ENCODE measurements at places on chromosomes 1 and 21.

- DNase-seq = no peak
Measured at GRCh38 chr1:7119156-7119555, 333.9 kb downstream of the CAMTA1 start.

DNA sequence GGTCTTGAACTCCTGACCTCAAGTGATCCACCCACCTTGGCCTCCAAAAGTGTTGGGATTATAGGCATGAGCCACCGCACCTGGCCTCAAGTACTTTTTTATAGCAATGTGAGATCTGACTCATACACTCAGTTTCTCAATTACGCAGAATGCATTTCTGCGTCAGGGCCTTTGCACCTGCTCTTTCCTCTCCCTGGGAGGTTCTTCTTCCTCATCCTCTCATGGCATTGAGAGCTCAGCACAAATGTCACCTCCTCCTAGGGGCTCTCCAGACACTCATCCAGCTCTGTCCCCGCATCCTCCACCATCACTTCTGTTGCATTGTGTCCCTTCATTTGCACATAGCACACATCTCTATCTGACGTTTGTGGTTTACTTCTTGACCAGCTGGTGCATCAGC is 418.8 kb downstream of the PTPRU start:
- peak; percentile 14 for DNase-seq

GRCh38 chr1:113786069-113786468 is 26.2 kb downstream of the RSBN1 start:
- no peak for DNase-seq

DNA sequence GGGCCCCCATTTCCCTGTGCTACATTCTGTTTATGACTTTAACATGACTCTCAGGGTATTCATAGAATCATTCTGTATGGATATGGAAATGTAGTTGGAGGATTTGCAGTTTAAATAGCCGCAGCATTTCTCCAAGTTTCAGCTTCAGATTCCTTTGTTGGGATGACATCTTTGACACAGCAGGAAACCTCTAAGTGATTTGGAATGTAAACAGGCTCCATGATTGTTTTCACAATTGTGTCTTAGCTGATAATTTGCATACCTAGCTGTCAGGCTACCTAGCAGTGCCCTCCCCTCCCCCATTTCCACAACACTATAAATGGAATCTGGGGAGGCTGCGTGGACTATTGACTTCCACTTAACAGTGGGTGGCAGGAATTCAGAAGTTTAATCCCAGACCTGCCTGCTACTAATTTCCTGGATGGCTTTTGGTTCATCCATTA is 290.2 kb downstream of the HLX start:
- no peak for DNase-seq

GRCh38 chr1:165075725-165076370 is 280.7 kb downstream of the LMX1A start:
- no peak for DNase-seq

DNA sequence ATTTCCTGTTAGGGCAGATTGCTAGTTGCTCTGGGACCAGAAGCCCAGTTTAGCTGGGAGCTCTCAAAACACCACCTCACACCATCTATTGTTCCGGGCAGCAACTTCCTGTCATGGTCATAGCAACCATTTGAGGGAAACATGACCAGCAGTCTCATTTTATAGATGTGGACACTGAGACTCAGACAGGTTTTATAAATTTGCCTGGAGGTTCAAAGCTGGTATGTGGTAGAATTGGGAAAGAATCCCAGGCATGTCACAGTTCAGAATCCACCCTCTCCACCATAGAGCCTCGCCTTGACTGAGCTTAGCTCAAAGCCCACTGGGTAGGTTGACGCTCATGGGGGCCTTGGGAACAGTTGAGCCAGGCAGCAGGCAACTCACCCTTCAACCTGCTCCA is 14.0 kb upstream of the TRIM67 start:
- DNase-seq = no peak

DNA sequence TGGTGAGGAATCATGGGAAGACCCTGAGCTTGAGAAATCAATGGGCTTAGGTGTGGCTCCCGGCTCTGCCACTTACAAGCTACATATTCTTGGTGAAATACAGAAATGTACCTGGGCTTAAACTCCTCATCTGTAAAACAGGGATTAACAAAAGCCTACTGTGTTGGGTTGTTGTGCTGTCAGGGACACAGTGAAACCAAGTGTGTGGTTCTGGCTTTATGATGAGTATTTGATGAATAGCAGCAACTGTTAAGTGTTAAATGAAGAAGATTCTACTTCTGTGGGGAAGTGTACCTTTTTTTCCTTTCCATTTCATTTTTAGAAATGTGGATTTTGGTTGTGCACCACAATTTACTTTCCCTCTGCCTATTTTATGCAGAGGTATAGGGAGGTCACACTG is 41.1 kb upstream of the DUSP10 start:
- no peak for DNase-seq

DNA sequence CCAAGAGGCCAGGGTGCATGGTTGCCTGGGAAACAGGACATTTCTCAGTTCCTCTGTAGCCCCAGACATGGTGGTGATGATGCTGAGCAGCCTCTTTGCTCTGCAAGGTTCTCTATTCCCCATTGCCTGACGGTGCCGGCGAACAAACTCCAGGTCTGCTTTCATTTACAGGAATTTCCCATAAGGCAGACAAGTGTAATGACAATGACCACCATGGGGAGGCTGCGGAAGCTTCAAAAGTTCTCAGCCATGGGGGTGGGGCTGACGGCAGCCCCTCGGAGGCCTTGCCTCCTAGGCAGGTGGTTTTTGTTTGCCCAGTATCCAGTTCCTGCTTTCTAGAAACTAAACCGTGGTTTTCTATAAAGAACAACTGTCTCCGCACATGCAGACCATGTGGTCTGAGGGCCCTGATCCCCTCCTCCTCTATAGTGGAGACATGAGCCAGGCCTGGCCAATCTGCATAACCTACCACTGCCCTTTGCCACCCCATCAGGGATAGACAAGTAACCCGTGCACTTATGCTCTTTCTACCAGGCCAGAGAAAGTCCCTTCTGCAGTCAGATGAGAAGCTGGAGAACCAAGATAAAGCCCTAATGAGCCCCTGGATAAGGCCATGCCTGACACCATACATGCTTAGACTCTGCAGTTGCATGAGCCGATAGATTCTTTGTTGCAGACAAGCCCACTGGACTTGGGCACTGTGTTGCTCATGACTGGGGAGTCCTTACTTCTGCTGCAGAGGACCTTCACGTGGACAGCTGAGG is 54.1 kb downstream of the LDLRAD2 start:
- DNase-seq = no peak

DNA sequence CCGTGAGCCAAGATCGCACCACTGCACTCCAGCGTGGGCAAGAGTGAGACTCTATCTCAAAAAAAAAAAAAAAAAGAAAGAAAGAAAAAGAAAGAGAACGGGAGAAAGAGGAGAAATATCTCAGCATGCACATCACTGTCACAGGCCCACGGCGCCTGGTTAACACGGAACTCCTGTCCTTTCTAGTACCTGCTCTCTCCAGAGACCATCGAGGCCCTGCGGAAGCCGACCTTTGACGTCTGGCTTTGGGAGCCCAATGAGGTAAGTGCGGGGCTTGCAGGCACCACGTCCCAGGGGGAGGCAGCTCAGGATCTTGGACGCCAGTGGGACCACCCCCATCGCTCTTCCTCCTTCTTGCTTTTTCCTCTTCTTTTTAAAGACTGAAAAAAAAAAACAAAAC is 100.4 kb downstream of the PDE9A start:
- no peak for DNase-seq

DNA sequence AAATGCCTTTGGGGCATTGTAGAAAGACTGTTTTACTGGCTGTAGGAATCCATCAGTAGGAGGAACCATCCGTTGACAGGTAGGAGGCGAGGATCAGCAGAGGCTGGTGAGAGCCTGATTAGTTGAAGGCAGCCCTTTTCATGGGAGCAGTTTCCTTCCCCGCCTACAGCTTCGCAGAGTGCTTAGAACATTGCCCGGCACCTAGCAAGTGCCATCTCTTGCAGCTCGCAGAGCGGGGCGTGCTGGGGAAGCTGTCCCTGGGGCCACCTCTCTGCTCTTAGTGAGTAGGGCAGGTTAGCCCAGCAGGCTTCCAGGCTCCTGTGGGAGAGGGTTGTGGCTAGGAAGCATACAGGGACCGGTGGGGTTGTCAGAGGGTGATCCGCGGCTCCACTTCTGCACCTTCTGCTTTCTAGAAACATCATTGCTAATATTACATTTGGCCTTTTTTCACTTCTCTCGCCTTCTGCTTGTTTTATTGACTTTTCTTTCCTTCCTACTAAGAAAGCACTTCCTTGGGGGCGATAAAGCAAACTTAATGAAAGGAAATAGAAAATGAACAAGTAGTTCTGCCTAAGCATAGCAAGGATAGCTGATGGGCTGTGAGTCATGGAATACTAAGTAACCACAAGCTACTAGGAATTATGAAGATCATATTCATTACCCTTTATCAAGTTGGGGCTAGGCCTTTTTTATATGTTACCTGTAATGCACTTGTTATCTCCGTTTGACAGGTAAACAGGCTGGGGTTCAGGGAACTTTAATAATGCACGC is 176.7 kb downstream of the GALNT2 start:
- DNase-seq = no peak

DNA sequence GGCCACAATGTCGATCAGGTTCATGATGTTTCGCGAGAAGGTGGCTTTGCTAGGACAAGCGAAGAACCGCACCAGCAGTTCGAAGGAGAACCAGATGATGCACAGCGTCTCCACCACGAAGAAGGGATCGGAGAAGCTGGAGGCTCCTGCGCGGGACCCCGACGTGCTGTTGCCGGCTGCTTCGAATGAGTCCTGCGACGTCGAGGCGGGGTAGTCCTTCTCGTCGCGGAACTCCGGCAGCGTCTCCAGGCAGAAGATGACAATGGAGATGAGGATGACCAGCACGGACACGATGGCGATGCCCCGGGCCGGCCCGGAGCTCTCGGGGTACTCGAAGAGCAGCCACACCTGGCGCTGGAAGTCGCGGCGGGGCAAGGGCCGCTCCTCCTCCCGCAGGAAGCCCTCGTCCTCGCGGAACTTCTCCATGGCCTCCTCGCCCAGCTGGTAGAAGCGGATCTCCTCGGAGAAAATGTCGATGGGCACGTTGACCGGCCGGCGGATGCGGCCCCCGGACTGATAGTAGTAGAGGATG is 869 bp downstream of the KCNA3 start:
- DNase-seq = no peak

DNA sequence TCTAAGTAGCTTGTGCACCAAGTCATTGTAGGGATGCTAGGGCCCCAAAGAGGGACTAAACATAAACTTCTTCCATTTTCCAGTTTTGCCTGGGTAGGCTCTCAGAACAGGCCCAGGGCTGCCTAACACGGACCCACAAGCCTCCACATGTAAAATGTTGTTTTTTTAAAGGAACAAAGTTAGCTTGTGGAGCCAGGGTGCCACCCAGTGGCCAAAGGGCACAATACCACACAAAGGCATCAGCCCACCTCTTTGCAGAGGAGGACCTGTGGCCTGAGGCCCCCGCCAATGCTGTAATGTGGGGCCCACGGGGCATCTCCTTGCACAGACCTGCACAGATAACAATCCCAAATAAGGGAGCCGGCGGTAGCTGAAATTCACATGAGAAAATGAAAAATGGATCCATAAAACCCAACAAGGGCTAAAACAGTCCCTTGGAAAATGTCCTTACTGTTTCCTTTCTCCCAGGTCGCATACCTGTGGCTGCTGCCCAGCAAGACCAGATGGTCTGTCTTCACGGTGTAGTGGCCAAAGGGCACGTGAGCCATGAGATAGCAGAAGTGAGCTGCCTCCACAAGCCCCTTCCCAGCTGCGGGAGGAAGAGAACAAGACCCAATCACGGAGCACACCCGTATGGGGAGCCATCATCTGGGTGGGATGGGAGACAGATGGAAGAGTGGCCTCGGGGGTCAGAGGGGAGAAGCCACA is 23.8 kb downstream of the SEC16B start:
- peak; percentile 73 for DNase-seq

DNA sequence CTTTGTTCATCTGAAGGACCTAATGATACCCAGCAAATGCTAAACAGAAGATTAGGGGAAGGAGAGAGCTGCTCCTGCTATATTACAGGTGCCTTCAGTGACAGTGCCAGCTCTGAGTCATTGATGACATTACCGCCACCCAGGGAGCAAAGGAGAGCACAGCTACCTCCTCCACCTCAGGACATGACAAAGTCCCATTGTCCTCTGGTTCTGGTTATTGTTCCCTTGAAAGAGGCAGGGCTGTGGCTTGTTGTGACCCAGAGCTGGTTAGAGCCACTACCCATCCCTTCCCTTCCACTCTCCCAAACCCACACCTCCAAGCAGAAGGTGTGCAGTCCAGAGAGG is 363.5 kb upstream of the DUSP10 start:
- DNase-seq = no peak

DNA sequence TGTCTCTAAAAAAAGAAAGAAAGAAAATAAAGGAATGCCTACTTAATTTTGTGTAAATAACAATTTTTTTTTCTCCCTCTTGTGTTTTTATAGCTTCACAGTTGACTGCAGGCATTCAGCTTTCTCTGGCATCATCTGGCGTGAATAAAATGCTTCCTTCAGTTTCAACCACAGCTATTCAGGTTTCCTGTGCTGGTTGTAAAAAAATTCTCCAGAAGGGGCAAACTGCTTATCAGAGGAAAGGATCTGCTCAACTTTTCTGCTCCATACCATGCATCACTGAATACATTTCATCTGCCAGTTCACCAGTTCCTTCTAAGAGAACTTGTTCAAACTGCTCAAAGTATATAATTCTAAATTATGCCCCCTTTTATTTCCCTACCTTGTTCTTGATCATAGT is 18.0 kb downstream of the ZMYM1 start:
- no peak for DNase-seq

DNA sequence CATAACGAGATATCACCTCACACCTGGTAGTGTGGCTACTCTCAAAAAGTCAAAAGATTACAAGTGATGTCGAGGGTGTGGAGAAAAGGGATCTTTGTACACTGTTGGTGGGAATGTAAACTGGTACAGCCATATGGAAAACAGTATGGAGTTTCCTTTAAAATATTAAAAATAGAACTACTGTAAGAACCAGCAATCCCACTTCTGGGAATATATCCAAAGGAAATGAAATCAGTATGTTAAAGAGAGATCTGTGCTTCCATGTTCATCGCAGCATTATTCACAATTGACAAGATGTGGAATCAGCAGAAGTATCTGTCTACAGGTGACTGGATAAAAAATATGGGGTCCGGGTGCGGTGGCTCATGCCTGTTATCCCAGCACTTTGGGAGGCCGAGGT is 7.6 kb upstream of the PIK3C2B start:
- DNase-seq = peak; percentile 28

GRCh38 chr1:9724706-9725476 is 73.4 kb downstream of the PIK3CD start:
- no peak for DNase-seq

DNA sequence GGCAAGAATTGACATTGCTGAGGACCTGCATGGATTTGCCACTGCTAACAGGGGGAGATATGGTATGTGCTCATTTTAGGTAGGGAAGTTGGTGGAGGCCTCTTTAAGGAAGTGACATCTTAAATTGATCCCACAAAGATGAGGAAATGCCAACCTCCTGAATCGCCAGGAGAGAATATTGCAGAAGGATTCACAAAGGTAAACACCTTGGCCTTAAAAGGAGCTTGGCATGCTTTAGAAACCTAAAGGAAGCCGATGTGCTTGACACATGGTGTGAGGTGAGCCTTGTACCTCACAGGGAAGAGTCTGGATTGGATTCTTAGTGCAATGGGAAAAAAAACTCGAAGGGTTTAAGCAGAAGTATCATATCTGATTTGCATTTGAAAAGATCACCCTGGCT is 470.5 kb upstream of the DAB1 start:
- DNase-seq = no peak

- DNase-seq = no peak
Measured at GRCh38 chr1:56196839-56197238, 382.5 kb downstream of the PLPP3 start.

- DNase-seq = peak; percentile 89
Measured at GRCh38 chr1:23530747-23531561, at the start of gene E2F2. E2F2 (minus strand) TSS chr1:23531233; CDS start chr1:23530793, 440 bp downstream.

- no peak for DNase-seq
Measured at GRCh38 chr1:174244017-174244416, 84.7 kb downstream of the RABGAP1L start.
